Sciatic nerve (tissue), 2 donors: ENCODE measurements at places on chromosomes 4 and X. TPM values are rescaled to one million over a fixed set of nuclear protein-coding genes. Genes with fewer than 3 reads are reported as not detected.

The CDKN2AIP gene
- 16.8 TPM for total RNA-seq

The P2RY10 gene
- total RNA-seq: 1.8 TPM

The HADH gene
- total RNA-seq: 39.5 TPM

DNA sequence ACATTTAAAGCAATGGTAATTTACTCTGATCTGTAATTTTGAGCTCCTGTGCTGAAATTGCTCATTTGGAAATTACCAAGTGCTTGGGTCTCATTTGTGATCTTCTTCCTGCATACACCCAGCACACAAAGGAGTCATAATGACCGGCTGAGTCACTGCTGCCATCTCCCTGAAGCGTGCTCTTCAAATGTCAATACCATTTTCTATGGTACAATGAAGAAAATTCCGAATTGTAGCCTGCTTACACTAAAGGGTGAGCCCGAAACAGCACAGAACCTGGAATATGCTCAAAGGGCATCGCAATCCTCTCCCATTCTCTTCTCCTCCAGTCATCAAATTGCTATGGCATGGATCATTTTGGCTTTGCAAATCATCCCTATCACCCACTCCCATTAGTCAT, 140.5 kb downstream of the GRIA3 start:
- DNase-seq: no peak

DNA sequence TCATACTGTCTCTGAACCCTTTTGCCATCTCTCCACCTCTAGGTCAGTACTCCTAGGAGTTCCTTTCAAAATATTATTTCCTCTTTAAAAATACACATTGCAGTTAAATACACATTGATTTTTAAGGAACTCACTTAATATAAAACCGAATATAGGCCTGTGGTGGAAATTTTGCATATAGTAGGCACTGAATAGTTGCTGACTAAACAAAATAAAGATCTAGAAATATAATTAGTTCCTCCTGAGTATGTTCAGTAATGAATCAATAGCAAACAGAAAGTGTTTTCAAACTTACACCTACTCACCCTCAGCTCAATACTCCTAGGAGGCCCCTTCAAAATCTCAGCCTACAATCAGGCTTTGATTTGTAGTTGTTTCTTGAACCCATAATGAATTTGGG, 61.5 kb downstream of the IGSF1 start:
- no peak for DNase-seq

- no peak for DNase-seq
Measured at GRCh38 chr4:94803181-94803580, 45.4 kb downstream of the BMPR1B start.

GRCh38 chr4:185587427-185588161, 52.3 kb upstream of the PDLIM3 start:
- no peak for DNase-seq

GRCh38 chr4:126541820-126542219, 1090.9 kb upstream of the INTU start:
- DNase-seq: no peak

DNA sequence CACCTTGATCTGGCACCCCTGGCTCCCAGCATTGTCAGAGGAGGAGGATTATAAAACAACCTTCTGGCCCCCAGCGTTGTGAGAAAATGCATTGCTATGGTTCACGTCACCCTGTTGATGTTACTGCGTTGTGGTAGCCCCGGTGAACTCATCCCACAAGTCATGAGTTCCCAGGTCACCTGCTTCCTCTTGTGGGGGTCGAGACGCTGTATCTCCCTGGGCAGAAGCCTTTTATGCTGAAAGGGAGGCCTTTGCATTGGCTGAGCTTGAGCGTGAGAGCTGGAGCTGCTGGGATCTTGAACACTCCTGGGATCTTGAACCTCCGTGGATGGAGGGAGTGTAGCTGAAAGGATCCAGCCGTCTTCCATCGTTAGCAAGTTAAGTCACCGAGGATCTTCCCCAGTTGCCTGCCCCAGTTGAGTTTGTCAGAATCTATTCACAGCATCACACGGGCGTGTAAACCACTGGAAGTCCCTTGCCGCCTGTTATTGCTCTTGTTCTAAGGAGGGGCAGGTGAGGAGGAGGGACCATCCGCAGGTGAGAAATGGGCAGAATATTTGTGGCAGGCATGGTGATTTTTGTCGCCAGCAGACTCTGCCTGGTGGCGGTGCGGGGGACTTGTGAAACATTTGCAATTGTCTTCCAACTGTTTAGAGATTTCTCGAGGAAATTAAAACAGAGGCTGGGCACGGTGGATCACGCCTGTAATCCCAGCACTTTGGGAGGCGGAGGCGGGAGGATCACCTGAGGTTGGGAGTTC, 299.9 kb downstream of the ASMT start:
- no peak for DNase-seq
